Stimulated activated effector memory CD8-positive, alpha-beta T cell treated with anti-CD3 and anti-CD28 coated beads, Interleukin-12 subunit alpha, Interleukin-12 subunit beta, amount 100 ng/mL, for 72 hours (primary cell): ENCODE measurements at places on chromosomes 3 and 15.

DNA sequence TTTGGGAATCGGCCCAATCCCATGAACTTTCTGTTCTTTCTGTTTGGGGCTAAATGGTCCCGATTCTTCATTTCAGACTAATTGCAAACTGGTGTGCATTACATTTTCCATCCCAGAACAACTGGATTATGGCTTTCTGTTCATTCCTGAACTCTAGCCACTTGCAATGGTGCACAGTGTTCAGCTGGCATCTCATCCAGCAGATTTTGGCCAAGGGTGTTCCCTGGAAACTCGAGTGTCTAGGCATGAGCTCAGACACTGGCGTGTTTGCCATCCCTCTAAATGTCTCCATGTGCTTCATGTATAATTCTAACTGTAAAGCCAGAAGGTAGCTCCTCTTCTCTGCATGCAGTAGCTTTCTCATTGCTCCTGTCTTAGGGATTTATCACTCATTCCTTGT lies 97.1 kb upstream of the MYZAP start:
- DNase-seq = no peak

DNA sequence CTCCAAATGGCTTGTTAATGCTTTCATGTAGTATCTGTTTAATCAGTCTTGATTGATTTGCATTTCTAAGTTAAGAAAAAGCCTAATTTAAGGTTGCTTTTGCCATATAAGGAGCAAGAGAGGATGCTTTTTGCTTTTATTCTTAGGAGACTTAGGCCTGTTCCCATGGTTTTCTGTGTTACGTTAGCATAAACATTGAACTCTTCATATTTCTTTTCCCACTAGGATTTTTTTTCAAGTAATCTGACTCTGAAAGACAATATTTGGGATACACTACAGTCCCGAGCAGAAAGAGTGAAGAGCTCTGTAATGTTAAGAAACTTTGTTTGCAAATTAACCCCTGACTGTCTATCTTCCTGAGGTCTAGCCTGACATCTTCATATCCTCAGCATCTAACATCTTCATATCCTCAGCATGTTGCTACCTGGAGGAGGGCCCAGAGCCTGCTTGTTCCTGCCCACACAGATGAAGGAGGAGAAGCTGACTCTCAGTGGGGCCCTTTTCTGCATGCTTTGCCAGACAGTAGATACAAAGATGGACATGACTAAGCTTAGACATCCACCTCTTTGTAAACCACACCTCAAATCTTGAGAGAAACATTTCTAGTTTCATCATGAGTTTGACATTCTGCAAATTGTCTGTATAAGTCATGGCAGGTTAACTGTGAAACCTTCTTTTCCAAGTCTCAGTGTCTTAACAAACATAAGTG lies 86.2 kb upstream of the COL6A5 start:
- DNase-seq = no peak

GRCh38 chr15:41971895-41972252 lies 483 bp downstream of the EHD4 start:
- DNase-seq = no peak

GRCh38 chr15:63358241-63359029 lies 23.2 kb downstream of the CA12 start:
- DNase-seq = no peak

- no peak for DNase-seq
Measured at GRCh38 chr3:107446706-107447105, 69.5 kb downstream of the CCDC54 start.

DNA sequence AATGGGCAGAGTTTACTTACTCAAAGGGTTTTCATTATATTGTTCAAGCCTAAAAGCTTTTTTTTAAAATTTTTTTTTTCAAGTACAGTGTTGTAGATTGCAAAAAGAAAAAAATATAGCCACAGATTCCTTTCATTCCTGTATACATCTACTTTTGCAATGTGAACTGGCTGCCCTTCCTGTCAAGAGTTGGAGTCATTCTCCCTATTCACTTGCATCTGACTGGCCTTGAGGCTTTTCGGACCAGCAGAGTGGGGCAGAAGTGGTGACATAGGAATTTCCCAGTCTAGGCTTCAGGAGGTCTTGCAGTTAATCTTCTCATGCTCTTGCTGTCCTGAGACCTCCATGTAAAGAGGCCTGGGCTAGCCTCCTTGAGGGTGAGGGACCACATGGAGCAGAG lies 218.3 kb upstream of the CFAP20DC start:
- DNase-seq = no peak

GRCh38 chr3:45347315-45348000 lies 40.9 kb upstream of the LARS2 start:
- no peak for DNase-seq

- no peak for DNase-seq
Measured at GRCh38 chr3:172646439-172647015, 64.3 kb downstream of the NCEH1 start.

GRCh38 chr15:64513823-64514222 lies 53.4 kb downstream of the ZNF609 start:
- no peak for DNase-seq
